ENCODE measurements at places on chromosomes 7 and 10. TPM values are rescaled to one million over a fixed set of nuclear protein-coding genes. Genes with fewer than 3 reads are reported as not detected.

CUZD1 gene
- polyA plus RNA-seq = 0.56 TPM

- peak; percentile 83 for DNase-seq
Measured at GRCh38 chr10:3805201-3805790, 20.3 kb upstream of the KLF6 start.

RAPGEF5 gene
- 0.09 TPM for polyA plus RNA-seq

GRCh38 chr7:20560325-20561180 is 54.9 kb upstream of the ABCB5 start:
- no peak for DNase-seq

DNA sequence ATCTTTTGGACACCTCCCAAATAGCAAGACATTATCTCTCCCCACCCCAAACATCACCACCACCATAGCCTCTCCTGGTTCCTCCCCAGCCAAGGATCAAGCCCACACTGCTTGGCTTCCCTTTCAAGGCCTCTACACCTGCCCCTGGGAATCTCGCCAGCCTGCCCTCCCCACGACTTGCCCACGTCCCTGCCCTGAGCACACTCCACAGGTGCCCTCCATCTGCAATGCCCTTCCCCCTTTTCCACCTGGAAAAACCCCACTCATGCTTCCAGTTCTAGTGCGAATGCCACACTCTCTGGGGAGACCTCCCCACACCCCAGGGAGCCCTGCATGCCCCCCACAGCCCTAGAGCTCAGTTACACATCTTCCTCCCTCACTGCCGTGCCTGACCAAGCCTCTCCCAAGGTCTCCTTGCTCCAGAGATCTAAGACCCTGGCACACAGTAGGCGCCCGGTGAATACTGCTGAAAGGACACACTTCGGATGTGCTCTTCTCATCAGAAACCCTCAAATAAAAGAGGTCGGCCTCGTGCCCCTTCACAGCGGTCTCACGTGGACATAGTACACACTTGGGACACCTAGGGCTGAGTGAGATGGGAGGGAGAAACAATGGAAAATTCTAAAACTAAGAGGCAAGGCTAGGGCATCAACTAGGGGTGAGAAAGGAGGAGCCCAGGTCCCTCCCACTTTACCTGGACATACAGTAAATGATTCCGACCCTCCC is 91.4 kb downstream of the DLG5 start:
- DNase-seq = no peak

DNA sequence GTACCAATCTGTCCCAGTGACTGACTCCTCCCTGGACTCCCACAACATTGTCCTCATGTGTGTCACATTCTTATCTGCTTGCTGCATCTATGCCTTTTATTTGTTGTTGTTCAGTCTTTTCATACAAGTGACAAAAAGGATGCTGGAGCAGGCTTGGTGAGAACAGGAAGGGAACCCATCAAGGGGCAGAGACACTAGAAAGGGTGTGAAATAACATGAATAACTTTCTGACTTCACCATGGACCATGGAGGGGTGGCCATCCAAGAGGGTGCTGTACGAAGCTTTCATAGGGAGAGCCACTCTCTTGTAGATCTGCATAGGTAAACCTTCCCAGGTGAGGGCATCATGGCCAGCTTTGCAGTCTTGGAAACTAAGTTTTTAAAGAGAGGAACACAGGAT is 14.5 kb downstream of the GIMAP8 start:
- no peak for DNase-seq

HMX3 gene
- polyA plus RNA-seq = not detected

- DNase-seq = no peak
Measured at GRCh38 chr7:11373546-11374142, 400.0 kb downstream of the PHF14 start.

PSD gene
- 5.8 TPM for polyA plus RNA-seq

- no peak for DNase-seq
Measured at GRCh38 chr10:126501828-126502227, 113.6 kb upstream of the ADAM12 start.

RELN gene
- 14.7 TPM for polyA plus RNA-seq

PRPF18 gene
- 16.9 TPM for polyA plus RNA-seq

GRM8 gene
- not detected for polyA plus RNA-seq

DNA sequence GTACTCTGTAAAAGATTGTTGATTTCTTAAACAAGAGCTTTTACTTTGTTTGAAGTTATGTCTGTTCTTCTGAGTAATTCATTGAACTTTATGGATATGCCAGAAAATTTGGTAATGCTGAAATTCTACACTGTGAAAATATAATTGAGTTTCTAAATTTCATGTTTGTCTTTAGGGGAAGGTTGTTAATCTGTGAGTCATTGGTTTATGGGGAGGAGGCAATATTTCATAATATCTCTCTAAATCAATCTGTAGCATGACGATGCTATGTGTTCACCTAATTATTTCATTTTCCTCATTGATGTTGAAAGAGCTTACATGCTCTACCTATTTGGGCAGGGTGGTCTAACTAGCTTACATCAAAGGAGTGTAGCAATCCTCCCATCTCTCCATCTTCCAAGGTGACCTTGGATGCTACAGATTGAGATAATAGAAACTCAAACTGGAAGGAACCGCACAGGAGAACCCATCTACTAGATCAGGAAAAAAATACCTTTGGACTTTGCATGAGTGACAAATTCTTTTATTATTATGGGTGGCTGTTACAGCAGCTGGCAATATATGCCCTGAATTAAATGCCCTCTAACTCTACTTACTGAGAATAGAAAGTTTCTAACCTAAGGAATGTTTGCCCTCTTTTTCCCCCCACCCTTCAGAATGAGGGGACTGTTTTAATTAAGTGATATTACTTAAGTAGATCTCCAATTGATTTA is 8.4 kb upstream of the SNX13 start:
- peak; percentile 7 for DNase-seq

- DNase-seq = peak; percentile 51
Measured at GRCh38 chr7:110347081-110347480, 743.8 kb upstream of the LRRN3 start.

- DNase-seq = no peak
Measured at GRCh38 chr10:108779501-108779900, 1143.8 kb downstream of the XPNPEP1 start.

DNA sequence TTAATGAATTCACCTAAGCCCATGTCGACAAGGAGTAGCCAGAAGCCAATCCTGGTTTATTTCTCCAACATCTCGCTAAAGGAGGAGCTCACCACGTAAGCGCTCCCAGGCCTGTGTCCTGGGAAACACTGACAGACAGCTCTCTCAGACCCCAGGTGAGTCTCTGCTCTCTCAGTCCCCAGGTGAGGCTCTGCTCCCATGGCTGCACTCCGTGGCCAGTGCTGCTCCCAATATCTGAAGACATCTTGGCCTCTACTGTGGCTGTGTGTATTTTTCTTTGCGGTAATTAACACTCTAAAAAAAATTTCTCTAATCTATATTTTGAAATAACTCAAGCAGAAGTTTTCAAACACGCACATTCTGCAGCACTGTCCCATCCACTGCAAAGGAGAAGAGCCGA is 564.5 kb downstream of the PTPRN2 start:
- DNase-seq = no peak

TAS2R5 gene
- polyA plus RNA-seq = 0.32 TPM

- no peak for DNase-seq
Measured at GRCh38 chr7:30526163-30526562, 21.5 kb upstream of the GGCT start.

GRCh38 chr10:126417220-126417825 is 29.0 kb upstream of the ADAM12 start:
- DNase-seq = no peak

DNA sequence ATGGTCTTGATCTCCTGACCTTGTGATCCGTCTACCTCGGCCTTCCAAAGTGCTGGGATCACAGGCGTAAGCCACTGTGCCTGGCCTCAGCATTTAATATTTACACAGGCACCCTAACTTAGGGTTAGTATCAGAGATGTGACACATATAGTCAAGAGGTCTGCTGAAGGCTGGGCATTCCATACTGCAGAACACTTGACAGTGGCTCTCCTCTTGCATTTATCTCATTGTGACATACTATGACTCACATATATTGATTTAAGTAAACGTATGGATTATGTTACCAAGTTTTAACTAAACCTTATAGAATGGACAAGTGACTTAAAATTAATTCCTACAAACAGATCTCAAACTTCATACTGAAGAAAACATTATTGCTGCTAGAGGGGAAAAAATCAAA is 36.6 kb downstream of the BRAF start:
- DNase-seq = peak; percentile 39

DNA sequence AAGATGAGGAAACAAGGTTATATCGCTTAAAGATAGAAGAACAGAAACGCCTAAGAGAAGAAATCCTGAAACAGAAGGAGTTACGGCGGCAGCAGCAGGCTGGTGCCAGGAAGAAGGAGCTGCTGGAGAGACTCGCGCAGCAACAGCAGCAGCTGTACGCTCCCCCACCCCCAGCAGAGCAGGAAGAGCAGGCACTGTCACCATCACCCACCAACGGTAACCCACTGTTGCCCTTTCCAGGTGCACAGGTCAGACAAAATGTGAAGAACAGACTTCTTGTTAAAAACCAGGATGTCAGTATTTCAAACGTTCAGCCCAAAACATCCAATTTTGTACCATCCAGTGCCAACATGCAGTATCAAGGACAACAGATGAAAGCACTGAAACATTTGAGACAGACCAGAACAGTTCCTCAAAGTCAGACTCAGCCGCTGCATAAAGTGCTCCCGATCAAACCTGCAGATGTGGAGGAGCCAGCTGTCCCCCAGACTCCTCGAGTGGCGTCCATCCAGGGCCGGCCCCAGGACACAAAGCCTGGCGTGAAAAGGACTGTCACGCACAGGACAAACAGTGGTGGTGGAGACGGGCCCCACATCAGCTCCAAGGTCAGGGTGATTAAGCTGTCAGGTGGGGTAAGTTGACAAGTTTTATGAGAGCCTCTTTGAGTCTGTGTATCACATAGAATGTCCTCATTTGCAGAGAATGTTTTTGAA is 67.1 kb downstream of the SHH start:
- no peak for DNase-seq

- peak; percentile 3 for DNase-seq
Measured at GRCh38 chr10:92923416-92923815, 75.1 kb downstream of the EXOC6 start.

PIK3CG gene
- polyA plus RNA-seq = not detected

PDK4 gene
- 0.03 TPM for polyA plus RNA-seq

DNA sequence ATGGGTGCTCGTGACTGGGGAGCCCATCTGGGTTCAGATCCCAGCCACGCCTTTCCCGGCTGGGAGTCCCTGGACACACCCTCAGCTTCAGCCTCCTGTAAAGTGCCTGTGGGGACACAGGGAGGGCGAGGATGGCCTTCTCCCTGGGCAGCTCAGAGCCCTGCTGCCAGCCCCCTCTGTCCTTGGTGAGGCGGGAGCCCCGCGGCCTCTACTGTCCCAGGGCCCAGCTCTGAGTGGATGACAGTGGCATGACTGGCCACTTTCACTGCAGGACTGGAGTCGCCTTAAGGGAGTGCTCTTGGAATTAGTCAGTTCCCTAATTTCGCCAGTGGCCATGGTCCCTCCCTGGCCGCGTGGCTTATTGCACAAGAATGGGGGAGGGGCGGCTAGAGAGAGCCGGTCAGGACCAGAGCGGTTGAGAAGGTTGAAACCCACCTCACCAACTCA is 4.6 kb downstream of the BRI3 start:
- DNase-seq = peak; percentile 55
